ENCODE measurements at places on chromosomes 1 and 21.

DNA sequence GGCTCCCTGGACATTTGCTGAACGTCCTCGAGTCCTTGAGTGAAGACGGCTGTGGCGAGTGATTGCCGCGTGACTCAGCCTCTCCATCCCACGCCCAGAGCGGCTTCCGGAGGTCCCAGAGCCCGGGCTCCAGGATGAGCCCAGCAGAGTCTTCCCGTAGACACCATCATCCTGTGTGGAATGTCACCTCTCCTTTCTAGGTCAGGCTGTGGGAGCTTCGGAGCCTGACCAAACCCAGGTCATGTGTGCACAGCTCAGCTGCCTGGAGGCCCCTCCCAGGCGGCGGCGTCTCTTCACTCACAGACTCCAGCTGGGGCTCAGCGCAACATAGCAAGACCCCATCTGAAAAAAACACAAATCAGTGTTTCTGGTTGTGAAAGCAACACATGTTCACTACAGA, 38.2 kb downstream of the PRKCZ start:
- DNase-seq, result peak; percentile 69

DNA sequence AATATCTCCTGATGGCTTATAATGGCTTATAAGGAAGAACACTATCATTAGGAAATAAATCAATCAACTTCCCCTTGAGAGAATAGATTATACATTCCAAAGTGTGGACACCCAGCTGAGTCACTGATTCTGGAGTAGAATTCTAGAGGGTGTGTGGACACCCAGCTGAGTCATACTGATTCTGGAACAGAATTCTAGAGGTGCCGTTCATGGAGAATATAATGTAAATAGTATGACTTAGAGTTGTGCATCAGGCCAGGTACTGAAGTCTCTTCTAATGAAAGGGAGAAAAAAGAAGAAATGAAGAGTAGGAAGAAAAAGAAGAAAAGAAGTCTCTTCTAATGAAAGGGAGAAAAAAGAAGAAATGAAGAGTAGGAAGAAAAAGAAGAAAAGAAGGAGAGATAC, 2.4 kb upstream of the USP33 start:
- peak; percentile 69 for DNase-seq

GRCh38 chr1:200328379-200328778, 81.5 kb downstream of the ZNF281 start:
- DNase-seq, result peak; percentile 54

DNA sequence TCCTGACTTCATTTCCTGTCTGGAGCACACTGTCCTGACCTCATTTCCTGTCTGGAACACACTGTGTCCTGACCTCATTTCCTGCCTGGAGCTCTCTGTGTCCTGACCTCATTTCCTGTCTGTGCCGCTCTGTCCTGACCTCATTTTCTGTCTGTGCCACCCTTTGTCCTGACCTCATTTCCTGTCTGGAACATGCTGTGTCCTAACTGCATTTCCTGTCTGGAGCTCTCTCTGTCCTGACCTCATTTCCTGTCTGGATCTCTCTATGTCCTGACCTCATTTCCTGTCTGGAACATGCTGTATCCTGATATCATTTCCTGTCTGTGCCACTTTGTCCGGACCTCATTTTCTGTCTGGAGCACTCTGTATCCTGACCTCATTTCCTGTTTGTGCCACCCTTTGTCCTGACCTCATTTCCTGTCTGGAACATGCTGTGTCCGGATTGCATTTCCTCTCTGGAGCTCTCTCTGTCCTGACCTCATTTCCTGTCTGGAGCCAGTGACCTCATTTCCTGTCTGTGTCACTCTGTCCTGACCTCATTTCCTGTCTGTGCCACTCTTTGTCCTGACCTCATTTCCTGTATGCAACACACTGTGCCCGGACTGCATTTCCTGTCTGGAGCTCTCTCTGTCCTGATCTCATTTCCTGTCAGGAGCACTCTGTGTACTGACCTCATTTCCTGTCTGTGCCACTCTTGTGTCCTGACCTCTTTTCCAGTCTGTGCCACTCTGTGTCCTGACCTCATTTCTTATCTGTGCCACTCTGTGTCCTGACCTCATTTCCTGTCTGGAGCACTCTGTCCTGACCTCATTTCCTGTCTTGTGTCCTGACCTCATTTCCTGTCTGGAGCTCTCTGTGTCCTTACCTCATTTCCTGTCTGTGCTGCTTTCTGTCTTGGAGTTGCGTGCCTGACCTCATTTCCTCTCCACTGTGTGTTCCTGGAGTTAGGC, 27.6 kb downstream of the SKI start:
- DNase-seq, result peak; percentile 66

GRCh38 chr21:25409978-25410377, 197.3 kb downstream of the MRPL39 start:
- DNase-seq, result peak; percentile 2

- DNase-seq, result peak; percentile 51
These were observed 33.8 kb upstream of the EYA3 start for GRCh38 chr1:28122183-28122582.

Measured in fibroblast of upper back skin (primary cell).